ENCODE measurements at places on chromosomes 11 and 22. TPM values are rescaled to one million over a fixed set of nuclear protein-coding genes. Genes with fewer than 3 reads are reported as not detected.

NRGN gene
- 1.0 TPM for total RNA-seq

DNA sequence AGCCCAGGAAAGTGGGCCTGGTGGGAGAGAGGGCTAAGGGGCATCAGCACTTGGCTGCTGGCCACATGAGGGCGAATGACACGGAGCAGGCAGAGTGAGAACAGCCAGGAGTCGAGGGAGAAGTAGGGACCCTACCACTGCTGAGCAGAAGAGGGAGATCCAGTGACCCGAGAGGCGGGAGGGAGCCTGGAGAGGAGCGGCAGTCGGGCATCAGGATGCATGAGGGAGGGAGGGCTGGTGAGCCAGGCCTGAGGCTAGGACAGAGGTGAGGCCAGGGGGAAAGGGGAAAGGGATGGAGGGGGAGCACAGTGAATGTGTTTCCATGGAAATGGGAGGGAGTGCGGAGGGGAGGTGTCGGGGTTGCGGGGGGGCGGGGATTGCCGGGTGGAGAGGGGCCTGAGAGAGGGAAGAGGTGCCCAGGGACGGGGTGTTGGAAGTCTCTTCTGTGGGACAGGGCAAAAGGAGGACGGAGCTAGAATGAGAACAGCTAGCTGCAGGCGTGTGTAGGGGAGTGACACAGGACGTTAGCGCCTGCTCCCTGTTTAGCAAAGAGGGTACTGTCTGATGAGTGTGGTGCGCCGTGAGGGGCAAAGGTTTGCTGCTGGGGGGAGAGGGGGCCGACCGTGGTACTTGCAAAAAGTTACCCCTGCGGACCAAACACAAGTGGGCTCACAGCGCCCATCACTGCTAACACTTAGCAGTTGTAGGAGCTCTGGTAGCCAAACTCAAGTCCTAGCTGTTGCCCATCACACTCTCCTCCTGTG lies 37.1 kb upstream of the WNT11 start:
- no peak for DNase-seq

INTS4 gene
- 41.6 TPM for total RNA-seq

GRCh38 chr11:11420191-11420898 lies 67.3 kb upstream of the CSNK2A3 start:
- DNase-seq, result no peak

KCNQ1OT1 gene
- 3.9 TPM for total RNA-seq

FAM180B gene
- total RNA-seq, result 0.52 TPM

DNA sequence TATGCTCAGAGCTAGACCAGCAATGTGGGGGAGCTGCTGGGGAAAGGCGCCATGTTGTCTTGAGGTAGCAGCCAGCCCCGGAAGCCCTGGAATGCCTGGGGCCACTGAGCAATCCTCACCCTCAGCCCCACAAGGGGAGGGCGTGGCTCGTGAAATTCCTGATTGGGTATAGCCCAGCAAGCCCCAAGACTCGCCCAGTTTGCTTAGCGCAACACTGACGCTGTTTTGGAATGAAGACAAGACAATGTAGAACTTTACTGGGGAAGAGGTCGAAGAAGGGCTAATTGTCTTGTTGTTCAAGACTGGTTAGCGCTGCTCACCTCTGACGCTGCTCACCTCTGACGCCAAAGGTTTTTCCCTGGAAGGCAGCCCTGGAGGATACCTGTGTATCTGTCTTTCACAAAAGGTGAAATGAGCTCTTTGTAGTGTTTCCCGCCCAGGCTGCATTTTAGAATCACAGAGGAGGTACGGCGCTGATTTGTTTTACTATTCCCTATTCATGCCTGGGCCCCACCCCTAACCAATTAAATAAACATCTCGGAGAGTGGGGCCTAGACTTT lies 47.6 kb downstream of the ST3GAL4 start:
- no peak for DNase-seq

GRCh38 chr11:64609436-64610047 lies 18.5 kb downstream of the SLC22A12 start:
- DNase-seq, result no peak

GRCh38 chr22:30823015-30823370 lies 128.3 kb downstream of the OSBP2 start:
- DNase-seq, result no peak

DNA sequence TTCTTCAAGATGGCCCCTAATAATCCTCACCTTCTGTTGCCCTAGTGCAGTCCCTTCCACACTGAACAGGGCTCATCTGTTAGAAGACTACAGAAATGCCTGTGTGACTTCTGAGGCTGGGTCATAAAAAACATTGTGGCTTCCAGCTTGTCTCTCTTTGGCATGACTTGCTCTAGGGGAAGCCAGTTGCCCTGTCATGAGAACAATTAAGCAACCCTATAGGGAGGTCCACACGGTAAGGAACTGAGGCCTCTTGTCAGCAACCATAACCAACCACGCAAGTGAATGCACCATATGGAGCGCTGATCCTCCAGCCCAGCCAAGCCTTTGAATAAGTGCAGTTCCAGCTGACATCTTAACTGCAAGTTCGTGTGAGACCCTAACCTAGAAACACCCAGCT lies 2.6 kb downstream of the LIPT2 start:
- DNase-seq, result no peak

DNA sequence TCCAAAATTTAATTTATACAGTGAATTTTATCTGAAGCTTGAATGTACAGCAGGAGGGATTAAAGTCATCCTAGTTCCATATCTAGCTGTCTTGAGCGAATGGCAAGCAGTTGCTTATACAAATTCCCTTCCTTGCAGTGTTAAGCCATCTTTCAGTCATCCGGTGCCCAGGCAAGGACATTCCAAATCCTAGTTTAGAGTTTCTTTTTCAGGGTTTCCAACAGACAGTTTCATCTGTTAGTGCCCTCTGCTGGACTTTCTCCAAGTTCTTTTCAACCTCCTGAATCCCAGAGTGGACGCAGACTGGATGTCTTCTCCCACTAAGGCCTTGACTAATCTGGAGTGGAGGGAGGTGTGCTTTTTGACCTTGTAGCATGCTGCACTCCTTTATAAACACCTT lies 45.4 kb downstream of the GRAMD1B start:
- no peak for DNase-seq

LMNTD2 gene
- 6.4 TPM for total RNA-seq

DNA sequence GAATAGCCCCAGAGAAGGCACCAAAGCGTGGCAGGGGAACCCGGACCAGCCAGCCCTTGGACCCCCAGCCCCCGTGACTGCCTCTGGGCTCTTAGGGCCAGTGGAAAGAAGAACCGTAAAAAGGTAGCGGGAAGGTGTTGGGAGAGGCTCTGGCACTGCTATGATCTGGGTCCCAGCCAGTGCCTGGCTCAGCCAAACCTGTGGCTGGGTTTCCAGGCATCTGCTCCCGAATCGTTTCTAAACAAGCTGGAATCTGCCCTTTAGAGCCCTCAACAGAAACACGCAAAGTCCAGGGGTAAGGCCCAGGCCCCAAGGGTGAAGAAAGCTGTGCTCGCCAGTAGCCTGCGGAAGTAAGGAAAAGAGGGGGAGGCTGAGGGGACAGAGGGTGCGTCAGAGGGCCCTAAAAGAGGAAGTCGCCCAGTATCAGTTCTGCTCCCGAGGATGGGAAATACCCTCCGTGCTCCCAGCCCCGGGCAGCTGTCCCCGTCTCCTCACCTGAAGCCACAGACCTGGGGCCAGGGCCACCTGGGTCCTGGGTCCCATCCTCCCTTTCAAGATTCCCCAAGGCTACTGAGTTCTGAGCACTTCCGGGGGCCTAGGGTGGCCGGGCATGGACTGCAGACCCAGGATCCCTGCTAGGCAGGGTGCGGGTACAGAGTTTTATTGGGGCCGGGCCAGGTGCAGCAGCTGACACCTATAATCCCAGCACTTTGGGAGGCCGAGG lies 24.7 kb downstream of the IL10RA start:
- peak; percentile 78 for DNase-seq

ANO9 gene
- not detected for total RNA-seq

- no peak for DNase-seq
These were observed 19.2 kb downstream of the LRRC55 start for GRCh38 chr11:57200917-57201316.

GRCh38 chr11:4645974-4646373 lies 2.2 kb downstream of the OR51E1 start:
- DNase-seq, result no peak

DNA sequence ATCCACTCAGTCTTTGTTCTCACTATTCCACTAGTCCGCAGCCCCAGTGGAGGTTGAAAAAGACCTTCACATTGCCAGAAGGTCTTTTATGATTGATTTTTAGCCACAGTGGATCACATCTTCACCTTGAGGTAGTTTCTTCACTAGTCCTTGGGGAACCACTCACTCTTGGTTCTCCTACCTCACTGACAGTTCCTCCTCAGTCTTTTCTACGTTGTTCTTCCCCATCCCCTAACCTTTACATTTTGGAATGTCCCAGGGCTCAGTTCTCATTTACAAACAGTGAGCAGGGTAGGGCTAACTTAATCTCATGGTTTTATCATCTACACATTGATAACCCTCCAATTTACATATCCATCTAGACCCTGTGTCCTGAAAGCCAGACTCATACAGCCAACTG lies 316.4 kb upstream of the SORL1-AS1 start:
- DNase-seq, result no peak

GRCh38 chr11:64712430-64713015 lies 10.5 kb downstream of the NRXN2 start:
- DNase-seq, result no peak

DNA sequence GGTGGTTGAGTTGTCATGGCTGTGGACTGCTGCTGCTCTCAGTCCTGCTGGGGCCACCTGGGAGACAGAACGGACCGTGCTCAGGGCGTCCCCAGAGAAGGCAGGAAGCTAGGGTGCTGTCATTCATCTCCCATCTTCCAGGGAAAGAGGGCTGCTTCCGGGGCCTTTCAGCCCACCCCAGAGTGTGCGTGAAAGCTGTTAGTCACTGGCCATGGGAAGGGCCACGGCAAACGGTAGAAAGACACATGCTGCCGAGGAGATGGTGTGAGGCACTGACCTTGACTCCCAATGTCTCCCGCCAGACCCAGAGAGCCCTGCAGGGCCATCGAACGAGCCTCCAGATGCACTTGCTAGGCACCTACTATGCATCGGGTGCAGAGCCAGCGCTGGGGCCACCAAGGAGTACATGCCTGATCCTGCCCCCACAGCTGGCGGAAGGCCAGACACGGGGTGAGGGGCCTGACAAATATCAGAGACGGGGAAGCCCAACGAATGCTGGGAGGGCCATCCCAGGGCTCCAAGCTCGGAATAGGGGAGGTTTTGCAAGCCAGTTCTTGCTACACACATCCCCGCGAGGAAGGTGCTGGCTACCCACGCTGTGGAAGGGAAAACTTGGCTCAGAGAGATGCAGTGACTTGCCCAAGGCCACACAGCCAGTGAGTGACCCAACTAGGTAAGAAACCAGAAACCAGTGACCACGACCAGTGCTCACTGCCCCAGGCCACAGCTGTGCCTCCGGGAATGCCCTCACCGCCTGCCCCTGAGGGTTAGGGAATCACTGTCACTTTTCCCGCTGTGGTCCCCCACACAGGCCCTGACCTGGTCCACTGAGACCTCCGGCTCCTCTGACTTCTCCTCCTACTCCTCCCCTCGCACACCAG lies 10.1 kb downstream of the RAC2 start:
- no peak for DNase-seq

- no peak for DNase-seq
These were observed 110.2 kb downstream of the GRIA4 start for GRCh38 chr11:105720096-105720495.

DNA sequence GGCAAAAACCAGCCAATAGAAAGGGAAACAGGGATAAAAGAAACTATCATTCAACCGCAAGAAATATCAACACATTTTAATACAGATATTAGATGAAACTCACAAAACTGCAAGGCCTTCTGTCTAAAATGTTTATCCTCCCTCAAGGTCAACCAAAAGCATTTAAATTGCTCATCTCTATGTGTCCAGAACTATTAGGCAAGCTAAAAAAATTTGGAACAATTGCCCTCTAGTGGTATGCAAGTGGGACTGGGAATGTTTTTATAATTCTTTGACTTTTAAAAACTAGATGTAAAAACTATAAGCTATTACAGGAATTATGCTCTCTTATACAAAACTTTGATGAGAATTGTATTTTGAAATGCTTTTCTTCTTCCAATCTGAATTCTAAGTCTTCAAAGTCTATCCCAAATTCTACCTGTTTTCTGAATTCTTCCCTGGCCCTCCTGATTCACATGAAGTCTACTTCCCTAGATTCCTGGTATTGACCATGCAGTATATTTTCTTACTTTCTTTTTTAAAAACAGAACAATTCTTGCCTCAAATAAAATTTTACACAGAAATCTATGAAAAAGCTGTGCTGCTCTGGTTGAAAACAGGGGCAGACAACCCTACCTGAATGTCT lies 4.9 kb downstream of the CWC15 start:
- DNase-seq, result no peak

GRCh38 chr11:69703453-69703767 lies 412 bp downstream of the FGF19 start:
- DNase-seq, result no peak

DNA sequence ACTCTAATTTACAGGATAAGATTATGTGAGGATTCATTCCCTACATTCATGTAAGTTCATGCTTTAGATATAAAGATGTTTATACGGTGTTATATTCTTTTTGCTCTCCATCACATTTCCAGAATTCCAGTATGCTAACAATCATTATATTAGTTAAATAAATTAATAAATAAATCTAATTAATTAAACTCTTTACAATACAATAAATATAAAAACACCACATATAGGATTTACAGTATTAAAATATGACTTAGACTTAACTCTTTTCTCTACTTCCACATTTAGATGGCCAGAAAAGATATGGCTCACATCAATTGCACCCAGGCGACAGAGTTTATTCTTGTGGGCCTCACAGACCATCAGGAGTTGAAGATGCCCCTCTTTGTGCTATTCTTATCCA lies at the start of gene OR8U1:
OR8U1 (plus strand) TSS at position 301 of the 400 bp plus-strand sequence; CDS start at position 301, 0 bp downstream.
- no peak for DNase-seq

DNA sequence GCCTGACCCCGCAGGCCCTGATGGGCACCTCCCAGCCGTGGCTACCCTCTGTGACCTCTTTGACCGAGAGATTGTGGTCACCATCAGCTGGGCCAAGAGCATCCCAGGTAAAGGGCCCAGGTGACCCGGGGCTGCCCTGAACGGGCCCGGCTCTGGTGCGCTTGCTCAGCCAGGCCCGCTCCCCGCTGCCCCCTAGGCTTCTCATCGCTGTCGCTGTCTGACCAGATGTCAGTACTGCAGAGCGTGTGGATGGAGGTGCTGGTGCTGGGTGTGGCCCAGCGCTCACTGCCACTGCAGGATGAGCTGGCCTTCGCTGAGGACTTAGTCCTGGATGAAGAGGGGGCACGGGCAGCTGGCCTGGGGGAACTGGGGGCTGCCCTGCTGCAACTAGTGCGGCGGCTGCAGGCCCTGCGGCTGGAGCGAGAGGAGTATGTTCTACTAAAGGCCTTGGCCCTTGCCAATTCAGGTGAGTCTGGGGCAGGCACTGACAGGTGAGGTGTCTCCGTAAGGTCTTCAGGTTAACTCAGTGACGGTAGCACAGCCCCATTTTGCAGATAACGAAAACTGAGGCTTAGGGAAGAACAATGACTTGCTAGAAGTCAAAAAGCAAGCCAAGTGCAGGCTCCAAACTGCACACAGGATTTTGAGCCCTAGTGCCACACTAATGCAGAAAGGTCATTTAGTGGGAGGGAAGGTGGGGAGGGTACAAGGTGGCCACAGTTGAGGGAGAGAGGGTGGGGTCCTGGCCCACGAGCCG lies 2.4 kb downstream of the TRMT112 start:
- DNase-seq, result no peak
